ENCODE measurements at places on chromosomes 6 and 20.

- no peak for DNase-seq
Measured at GRCh38 chr6:135640449-135641111, 143.0 kb upstream of the AHI1 start.

GRCh38 chr6:40456390-40457013 lies 130.7 kb downstream of the LRFN2 start:
- no peak for DNase-seq

- DNase-seq = peak; percentile 2
Measured at GRCh38 chr6:97437087-97437486, 154.1 kb upstream of the MMS22L start.

DNA sequence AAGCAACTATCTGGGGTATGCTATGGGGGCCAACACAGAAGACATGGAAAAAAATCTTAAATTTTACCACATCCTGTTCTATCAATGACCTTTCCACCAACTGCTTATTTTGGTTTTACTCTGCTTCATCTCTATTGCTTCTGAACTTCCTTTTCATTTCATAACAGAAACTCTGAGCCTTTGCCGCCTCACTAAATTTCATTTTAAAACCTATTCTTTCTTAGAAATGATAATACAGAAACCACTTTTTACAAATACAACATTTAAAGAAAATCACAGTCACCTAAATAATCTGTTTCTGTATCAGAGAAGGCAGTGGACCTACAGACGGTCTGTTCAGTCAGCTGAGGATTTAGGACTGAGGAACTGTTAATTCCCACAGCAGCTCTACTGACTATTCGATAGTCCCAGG lies 117.5 kb downstream of the KCNQ5 start:
- DNase-seq = no peak

DNA sequence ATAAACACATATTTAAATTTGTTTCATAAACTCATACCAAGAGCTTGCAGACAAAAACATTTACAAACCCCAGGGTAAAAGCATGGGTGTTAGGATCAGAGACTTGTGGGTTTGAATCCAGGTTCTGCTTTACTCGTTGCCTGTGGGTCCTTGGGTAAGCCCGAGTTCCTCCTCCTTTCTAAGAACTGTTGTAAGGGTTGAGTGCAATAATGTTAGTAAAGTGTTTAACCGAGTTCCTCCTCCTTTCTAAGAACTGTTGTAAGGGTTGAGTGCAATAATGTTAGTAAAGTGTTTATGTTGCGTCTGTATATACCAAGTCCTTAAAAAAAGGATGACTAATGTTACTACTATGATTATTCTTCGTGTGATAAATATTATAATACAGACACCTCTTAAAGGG lies 18.7 kb downstream of the CCDC170 start:
- no peak for DNase-seq

DNA sequence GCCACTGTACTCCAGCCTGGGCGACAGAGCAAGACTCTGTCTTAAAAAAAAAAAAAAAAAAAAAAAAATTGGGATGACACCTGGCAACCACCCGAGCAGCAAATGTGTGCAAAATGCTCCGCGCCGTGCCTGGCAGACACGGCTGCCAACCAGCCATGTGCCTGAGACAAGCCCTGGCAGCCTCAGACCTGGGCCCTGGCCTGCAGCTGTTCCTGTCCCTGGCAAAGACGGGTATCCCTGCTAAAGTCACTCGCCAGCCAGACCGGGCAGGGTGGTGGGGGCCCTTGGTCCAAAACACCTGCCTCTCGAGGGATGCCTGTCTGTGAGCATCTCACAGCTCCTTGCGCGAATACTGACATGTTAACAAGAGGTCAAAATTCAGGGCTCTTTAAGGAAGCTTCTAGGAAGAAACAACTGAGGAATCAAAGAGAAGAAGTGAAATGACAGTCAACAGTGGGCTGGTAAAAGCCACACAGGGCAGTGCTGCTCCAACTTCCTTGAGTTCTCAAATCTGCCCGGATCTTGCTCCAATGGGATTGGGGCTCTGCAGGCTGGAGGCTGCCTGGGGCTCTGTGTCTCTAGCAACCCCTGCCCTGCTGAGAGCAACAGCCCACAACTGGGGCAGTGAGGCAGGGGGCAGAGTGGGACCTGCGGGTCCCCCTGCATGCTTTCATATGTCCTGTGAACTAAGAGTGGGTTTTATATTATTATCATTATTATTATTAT lies 53.4 kb downstream of the SYTL3 start:
- no peak for DNase-seq

DNA sequence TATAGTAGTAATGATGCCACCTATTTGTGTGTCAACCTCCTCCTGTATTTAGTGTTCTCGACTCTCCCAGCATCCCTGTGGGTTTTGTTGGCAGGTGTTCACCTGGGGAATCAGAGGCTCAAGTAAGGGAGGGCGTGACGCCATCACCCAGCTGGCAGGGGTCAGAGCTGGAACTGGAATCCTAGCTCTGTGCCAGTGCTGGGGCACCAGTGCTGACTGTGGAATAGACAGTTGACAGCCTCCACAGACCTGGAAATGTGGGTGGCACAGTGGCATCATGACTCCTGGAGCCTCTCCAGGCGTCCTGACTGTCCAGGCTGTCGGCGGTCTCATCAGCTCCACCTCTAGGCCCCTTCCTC lies 102.8 kb downstream of the SYCP2 start:
- DNase-seq = no peak

DNA sequence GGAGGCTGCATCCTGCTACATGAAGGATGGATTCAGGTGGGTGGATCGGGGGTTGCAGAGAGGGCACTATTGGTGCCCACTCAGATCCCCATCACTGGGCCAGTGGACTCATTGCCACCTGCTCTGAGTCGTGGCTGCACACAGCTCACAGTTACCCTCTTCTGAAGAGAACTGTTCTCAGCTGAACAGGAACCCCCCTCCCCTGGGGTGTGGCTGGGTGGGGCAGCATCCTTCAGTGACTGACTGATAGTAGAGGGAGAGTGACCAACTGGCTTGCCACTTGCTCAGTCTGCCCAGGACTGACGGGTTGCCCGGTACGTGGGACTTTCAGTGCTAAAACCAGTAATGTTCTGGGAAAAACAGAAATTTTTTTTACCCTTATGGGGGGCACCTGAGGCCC lies 494.0 kb upstream of the CHD6 start:
- DNase-seq = no peak

GRCh38 chr6:71239694-71240093 lies 48.9 kb upstream of the OGFRL1 start:
- DNase-seq = no peak

- DNase-seq = no peak
Measured at GRCh38 chr6:56650191-56650590, 7.5 kb upstream of the DST start.

- no peak for DNase-seq
Measured at GRCh38 chr6:53107091-53107490, 41.5 kb downstream of the GCM1 start.

DNA sequence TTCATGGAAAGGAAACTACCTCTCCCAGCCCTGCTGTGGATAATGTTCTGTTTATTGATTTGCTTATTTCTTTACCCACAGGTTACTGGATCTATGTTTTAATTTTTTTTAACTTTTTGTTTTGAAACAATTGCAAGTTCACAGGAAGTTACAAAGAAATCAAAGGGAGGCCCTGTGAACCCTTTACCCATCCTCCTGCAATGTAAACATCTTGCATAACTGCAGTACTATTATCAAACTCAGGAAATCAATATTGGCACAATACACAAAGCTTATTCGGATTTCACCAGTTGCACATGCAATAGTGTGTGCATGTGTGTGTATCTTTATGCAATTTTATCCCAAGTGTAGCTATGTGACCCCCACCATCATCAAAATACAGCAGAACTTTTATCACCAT lies 398.0 kb downstream of the BTBD3 start:
- no peak for DNase-seq

- no peak for DNase-seq
Measured at GRCh38 chr6:68575765-68576439, 59.2 kb upstream of the ADGRB3 start.

DNA sequence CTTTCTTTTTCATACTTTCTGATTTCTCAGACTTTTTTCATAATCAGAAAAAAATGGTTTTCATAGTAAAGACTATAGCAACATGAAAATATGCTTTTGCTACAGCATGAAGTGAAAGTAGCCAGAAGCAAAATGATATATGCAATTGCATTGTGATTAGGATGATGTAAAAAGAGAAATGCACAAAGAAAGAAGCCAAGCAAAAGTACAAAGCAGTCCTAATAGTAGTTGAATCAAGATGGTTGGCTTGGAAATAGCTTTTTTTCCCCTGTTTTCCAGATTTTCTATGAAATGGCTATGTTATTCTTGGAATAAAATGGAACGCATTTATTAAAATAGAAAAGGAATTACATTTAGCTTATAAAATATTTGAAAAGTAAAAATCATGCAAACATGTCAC lies 77.3 kb downstream of the SEL1L2 start:
- no peak for DNase-seq

DNA sequence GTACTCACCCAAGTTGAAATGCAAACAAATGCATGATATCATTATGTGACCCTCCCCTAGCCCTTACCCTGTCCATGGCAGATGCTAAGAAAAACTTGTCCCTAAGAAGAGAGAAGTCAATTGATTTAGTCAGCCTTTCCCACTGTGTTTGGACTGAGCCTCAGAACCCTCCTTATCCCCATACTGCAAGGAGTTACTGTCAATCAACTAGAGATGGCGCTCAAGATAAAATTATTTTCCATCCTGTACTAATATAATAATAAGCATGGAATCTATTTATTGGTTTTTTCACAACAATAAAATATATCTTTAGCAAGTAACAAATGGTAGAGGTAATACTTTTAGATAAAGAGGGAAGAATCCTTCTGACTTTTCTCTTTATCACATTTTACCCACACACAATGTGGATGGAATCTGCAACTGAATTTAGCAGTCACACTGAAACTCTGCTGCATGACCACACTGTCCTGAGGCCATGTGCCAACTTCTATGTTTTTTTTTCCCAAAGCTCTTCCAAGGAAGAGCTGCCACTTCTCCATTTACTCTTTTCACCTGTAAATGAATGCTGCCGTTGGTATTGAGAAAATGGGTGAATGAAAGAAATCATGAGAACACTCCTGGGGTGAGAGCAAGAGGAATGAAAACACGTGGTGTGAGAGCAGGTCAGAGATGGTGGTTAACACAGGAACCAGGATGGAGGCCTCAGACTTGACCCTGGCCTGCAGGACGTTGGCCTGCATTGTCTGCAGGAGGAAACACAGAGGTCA lies 10.5 kb downstream of the NT5E start:
- no peak for DNase-seq

- no peak for DNase-seq
Measured at GRCh38 chr6:143052282-143052681, 8.4 kb upstream of the AIG1 start.

DNA sequence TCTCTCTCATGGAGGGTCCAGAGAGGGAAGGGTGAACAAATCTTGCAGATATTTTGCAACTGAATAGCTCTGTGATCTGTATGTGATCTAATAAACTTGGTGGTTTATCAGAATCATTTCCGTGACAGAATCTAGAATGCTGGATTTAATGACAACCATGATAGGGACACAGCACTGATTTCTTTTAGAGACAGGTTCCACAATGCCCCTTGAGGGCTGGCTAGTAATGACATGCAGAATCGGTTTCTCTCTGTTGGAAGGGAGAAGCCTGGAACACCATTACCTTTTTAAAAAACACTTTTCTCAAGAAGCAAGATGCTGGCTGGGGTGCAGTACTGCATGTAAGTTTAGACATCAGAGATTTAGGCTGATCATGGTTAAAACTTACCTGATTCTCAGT lies 313.4 kb downstream of the CDH26 start:
- no peak for DNase-seq

DNA sequence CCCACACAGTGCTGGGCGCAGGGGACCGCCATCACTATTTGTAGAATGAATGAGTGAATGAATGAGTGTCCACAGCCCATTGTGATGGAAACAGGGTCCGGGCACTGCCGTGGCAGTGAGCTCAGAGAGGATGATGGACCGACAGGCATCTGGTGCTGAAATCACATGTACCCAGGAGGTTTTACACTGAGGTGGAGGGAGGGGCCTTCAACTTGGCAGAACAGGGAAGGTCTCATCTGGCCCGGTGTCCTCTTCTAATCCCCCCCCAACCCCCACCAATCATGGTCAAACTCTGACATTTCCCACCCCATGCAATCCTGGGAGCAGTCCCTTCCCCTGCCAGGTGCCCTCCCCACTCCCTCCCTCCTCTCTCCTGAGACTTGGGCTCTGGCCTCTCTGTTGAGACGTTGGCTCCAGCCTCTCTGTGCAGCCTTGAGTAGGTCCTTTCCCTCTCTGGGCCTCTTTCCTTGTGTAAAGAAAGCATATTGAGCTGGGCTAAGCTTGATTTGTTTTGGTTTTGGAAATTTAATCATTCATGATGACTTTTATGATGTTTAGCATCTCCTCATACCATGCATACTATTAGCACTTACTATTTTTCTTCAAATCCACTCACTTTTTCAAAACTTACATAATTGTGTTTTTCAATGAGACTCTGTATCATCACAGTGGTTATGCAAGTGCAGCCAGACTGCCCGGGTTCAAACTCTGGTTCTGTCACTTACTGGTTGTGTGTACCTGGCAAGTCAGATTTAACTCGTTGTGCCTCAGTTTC lies 10.8 kb downstream of the KIAA1755 start:
- no peak for DNase-seq

GRCh38 chr6:87105823-87106222 lies 10.9 kb upstream of the CGA start:
- no peak for DNase-seq

GRCh38 chr20:14845199-14846160 lies 508.1 kb upstream of the FLRT3 start:
- DNase-seq = no peak

DNA sequence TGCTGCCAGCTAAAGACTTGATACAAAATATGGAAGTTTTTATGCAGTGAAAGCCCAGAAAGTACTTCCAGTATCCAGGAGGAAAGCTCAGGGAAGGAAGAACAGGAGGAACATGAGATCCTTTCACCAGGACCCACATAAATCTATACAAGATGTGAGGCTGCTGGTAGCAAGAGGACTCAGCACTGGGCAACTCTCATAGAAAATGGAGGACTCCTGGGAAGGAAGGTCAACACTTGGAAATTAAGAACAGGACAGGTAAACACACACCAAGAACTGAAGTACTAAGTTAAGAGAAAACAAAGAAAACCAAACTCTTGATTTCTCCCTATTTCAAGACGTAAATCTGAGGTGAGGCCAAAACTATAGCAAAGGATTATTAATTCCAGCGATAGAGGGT lies 220.5 kb upstream of the HSF2 start:
- no peak for DNase-seq

GRCh38 chr6:45538641-45539547 lies 161.2 kb upstream of the SUPT3H start:
- DNase-seq = peak; percentile 40

- DNase-seq = no peak
Measured at GRCh38 chr6:56356426-56356825, 109.0 kb upstream of the COL21A1 start.

- DNase-seq = no peak
Measured at GRCh38 chr6:155106456-155107115, 111.5 kb downstream of the TIAM2 start.

DNA sequence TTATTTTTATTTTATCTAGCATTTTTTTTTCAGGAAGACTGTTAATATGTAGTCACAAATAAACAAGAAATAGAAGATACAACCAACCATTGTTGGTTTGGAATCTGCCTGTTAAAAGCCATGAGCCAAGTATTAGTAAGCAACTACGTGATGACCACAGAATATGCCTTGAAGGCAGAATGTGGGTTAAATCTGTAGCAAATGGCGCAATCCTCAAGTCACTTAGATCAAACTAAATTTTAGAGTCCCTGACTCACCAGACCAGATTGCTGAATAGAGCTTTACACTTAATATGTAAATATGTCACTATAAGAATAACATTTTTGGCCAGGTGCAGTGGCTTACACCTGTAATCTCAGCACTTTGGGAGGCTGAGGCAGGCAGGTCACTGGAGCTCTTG lies 800.1 kb upstream of the CITED2 start:
- DNase-seq = peak; percentile 90

GRCh38 chr6:44667668-44668390 lies 280.3 kb downstream of the CDC5L start:
- no peak for DNase-seq
